Activated naive CD4-positive, alpha-beta T cell treated with anti-CD3 and anti-CD28 coated beads, Interleukin-2, amount 50 U/mL, for 16 hours (primary cell): ENCODE measurements at places on chromosomes 4 and X.

DNA sequence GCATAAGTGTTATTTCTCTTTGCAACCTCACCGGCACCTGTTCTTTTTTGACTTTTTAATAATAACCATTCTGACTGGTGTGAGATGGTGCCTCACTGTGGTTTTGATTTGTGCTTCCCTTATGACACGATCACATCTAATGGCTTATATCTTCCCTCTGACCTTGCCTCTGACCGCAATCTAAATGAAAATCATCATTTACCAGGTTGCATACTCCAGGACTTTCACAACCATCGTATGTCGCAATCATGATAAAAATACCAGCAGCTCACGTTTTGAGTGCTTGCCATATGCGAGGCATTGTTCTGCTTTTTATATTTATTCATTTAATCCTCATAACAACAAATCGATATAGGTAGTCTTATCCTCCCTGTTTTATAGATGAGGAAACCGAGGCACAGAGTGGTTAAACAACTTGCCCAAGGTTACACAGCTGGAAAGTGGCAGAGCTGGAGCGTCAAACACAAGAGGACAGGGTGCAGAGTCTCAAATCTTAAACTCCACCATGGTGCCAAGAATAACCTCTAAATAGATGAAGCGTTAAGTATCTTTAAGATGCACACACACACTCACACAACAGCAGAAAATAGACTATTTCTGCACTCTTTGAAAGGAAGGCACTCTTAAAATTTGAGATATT is 102.2 kb downstream of the SEL1L3 start:
- no peak for DNase-seq

DNA sequence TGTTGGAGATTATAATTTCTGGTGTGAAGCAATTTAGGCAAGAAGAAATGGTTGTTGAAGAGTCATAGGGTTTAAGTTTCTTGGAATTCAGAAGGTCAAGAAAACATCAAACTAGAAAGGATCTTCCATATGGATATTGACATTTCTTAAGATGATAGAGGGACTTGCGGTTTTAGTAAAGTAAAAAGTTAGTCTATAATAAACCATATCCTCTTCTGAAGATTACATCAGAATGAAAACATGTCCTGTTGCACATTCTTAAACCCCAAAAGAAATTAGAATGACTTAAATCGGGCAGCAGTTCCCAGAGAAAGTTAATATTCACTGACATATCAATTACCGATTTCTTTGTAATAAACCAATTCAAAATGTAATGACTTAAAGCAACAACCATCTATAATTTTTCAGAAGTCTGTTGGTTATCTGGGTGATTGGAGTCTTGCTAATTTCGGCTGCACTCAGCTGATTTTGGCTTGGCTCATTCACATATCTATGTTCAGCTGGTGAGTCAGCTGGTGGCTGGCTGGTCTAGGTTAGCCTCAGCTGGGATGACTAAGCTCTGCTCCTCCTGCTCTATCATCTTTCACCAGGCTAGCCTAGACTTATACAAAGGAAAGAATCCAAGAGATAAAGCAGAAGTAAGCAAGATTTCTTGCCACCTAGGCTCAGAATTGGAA is 24.4 kb upstream of the DYNLT3 start:
- no peak for DNase-seq

- no peak for DNase-seq
Measured at GRCh38 chrX:51461053-51462044, 35.0 kb downstream of the NUDT11 start.

GRCh38 chr4:185774845-185775680 is 36.9 kb downstream of the SORBS2 start:
- DNase-seq: no peak

DNA sequence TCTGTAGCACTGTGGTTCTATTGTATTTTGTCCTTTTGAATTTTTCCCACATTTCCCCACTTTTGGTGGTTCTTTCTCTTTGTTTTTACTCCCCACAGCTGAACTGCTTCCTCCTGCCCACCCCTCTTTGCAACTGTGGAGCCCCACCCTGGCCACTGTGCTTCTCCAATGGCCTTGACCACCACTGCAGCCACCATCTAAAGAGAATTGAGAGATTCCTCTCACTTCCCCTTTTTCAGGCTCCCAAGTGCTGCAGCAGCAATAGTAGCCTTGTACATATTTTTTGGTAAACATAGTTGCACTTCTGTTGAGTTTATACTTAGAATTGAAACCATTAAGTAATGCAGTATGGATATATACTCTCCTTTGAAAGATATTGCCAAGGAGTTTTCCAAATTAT is 51.3 kb upstream of the FRMPD3 start:
- no peak for DNase-seq
